ENCODE measurements at places on chromosomes 16 and 17.

DNA sequence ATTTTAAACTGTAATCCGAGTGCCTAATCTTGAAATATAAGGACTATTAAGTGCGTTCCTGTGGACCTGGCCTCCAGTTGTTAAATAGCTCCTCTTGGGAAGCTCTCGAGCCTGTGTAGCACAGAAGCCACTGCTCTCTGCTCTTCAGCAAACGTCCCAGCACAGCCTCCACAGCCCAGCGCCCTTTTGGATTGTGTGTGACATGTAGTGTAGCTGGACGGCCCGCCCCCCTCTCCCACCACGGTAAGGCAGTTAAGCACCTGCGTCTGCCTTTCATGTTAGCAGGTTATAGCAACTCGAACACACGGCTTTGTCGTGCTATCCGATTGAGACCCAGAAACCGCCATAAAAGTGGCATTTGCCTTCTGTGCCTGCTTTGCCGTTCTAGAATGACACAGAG lies 79.2 kb upstream of the CHMP6 start:
- no peak for DNase-seq

DNA sequence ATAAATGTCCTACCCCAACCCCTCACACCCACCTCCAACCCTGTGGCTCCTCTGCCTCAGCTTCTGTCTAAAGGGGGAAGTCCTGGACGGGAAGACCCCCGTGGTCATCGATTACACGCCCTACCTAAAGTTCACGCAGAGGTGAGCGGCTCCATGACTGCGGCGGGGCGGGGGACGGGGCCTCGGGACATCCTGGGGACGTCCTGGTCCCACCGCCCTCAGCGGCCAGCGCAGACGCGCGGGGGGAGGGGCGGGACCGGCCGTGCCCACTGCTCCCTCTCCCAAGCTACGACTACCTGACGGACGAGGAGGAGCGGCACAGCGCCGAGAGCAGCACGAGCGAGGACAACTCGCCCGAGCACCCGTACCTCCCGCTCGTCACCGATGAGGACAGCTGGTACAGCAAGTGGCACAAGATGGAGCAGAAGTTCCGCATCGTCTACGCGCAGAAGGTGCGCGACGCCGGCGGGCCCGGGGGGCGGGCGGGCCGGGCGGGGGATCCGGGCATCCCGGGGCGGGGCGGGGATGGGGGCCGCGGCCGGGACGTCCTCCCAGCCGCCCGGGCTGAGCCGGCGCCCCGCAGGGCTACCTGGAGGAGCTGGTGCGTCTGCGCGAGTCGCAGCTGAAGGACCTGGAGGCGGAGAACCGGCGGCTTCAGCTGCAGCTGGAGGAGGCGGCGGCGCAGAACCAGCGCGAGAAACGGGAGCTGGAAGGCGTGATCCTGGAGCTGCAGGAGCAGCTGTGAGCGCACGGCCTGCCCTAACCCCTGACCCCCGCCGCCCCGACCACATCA lies 6.7 kb downstream of the RUNDC3A start:
- peak; percentile 33 for DNase-seq

DNA sequence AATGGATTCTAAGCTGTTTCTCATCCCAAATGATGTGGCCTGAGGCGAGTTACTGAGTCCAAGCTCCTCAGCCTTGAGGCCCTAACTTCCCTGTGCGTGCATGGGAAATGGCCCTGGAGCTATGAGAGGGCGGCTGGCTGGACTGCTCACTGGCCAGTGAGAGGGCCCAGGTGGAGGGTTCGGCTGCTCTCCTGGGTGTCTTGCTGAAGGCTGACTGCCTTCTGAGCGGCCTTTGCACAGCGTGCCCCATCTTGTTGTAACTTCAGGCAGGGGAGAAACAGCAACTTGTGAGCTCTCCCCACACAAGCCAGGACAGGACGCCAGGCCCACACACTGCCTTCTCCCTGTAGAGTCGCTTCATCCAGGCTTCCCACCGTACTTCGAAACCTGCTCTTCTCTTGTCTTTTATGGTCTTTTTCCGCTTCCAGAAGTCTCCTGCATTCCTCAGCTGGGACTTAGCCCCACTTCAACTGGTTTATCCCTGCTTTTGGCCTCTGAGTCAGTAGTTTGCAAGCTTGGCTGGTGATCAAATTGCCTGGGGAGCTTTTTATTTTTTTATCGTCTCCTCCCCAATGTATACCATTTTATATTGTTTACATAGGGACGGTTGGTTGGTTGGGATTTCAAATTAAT lies 13.3 kb downstream of the CDH3 start:
- DNase-seq, result no peak

- no peak for DNase-seq
Observed at GRCh38 chr17:8939496-8940334, 25.8 kb downstream of the PIK3R5 start.

- no peak for DNase-seq
Observed at GRCh38 chr16:3787924-3788661, 70.8 kb upstream of the TRAP1 start.
